HEK293T (cell line): ENCODE measurements at places on chromosomes 7 and 10.

DNA sequence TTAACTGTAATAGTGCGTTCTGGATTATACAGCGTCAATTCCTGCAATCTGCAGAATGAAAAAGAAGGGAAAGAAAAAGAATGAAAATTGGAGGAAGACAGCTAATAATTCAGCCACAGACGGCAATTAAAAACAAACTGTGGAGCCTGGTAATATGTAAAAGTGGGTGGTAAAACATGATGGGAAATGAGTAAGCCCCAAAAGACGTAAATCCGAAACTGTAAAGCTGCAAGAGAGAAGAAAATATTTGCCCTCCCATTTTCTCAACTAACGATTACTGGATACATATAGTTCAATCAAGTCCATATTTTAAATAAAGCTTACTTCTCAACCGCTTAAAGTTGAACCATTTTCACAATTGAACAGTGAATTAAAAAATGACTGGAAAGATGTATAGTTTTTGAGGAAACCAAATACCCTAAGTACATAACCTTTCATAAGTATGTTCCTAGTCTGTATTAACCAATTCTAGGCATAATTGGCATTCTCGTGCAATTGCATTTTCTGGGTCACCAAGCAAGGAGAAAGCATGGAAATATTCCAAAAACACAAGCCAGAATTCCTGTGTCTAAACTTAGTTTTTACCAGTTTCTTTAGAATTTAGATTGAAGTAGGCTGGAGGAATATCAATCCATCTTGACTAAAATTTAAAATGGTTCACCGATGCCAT is 44.8 kb downstream of the MALSU1 start:
- DNase-seq: no peak

GRCh38 chr10:14333606-14334005 is 2.9 kb upstream of the FRMD4A start:
- DNase-seq: no peak

- DNase-seq: no peak
Measured at GRCh38 chr7:12210179-12211053, 678 bp upstream of the TMEM106B start.

DNA sequence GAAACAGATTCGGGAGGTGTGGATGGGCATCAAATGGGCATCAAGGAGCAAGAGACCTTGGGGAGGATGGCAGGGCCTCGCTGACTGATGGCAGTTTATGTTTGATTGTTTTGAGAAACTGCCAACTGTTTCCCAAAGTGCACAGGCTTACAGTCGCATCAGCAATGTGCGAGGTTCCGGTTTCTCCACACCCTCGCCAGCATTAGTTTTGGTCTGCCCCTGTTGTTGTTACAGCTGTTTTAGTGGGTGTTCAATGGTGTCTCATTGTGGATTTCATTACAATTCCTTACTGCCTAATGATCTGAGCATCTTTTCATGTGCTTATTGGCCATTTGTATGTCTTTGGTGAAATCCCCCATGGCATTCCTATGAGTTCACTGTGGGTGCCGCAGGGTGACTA is 24.4 kb downstream of the AKR1E2 start:
- no peak for DNase-seq

GRCh38 chr10:3054183-3054850 is 13.0 kb upstream of the PFKP start:
- DNase-seq: no peak

- peak; percentile 22 for DNase-seq
Measured at GRCh38 chr10:88728107-88728763, 22.2 kb downstream of the LIPK start.

DNA sequence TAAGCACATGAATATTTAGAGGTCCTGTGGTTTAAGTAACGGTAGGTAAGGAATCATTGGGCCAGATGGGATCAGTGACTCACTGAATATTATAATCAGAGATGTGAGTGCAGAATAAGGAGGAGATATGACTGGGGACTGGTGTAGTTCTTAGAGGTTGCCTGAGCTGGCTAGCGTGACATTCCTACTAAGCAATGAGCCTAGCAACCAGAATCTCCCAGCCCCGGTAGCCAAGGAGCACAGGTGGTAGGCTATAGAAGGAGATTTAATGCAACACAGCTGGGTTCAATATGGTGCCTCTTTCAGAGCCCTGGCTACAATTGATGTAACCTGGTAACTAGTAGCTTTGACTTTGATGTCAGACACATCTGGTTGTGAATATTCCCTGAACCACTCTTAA is 641.6 kb downstream of the AUTS2 start:
- no peak for DNase-seq

DNA sequence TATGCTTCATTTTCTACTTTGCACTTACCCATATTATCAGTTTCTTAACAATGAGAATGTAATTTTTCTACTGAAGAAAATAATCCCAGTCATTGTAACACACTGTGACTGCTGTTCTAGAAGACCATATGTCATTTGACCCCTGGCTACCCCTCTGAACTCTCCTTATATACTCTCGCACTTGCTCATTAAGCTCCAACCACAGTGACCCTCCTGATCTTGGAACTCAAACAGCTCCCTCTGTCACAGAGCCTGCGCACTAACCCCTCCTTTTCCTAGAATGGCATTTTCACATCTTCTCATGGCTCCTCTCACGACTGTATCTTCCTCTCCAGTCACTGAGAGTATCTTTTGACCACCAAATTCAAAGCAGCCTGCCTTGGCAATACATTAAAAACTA is 169.7 kb downstream of the CACNA2D1 start:
- no peak for DNase-seq

DNA sequence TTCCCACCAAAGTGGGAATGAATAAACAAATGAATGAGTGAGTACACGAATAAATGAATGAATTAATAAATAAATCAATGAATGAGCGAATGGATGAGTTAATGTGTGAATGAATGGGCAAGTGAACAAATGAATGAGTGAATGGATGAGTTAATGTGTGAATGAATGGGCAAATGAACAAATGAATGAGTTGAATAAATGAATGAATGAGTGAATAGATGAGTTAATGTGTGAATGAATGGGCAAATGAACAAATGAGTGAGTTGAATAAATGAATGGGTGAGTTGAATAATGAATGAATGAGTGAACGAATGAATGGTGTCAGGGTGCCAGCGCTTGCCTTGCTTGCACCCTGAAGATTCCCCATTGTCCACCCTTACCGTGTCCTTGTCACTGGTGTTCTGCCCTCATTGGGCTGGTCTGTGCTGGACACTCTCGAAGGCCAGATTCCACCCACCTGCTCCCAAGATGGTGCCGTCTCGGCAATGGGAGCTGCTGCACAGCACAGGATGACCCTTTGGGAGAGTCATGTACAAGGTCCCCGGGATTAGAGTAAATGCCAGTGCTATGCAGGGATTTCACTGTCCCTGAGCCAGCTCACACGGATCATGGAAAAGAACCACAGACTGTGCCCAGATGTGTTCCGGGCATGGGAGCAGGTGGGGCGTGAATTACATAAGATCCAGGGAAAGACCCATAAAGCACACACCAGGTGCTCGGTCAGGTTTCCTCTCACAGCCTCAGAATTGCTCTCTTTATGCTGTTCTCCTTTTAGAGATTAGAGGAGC is 83.2 kb downstream of the CAMK1D start:
- no peak for DNase-seq

DNA sequence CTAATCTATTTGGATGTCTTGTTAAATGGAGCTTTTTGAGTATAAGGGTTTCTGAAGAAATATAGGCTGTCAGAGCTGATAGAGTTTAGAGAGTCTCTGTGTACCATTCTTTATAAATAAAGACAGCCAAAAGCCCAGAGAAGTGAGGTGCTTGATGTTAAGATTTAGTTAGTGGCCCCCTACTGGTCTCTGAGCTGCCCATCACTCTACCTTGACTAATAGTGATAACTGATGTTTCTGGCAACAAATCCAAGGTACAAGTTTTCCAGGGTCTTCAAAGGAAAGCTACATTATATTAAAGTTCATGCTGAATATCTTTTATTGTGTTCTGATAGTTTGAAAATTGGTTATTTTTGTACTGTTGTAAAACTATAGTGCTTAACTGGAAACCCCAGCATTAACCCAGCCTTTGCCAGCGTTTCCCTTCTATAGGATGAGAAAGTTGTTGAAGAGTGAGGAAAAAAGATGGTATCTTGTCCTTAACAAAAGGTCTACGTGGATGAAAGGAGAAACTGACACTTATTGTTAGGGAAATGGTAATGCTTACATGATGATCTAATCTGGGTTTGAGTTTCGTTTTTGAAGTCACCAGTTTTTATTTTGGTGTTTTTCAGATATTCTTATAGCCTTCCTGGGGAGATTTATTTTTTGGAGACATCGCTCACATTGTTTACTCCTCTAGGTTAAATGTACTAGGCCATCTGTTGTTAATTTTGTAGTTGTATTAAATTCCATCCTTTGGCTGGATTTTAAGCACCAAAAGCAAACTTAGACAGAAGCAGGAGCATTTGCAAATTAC is 79.0 kb downstream of the AUTS2 start:
- DNase-seq: no peak

- DNase-seq: no peak
Measured at GRCh38 chr10:124706462-124707143, 37.6 kb downstream of the FAM53B start.

DNA sequence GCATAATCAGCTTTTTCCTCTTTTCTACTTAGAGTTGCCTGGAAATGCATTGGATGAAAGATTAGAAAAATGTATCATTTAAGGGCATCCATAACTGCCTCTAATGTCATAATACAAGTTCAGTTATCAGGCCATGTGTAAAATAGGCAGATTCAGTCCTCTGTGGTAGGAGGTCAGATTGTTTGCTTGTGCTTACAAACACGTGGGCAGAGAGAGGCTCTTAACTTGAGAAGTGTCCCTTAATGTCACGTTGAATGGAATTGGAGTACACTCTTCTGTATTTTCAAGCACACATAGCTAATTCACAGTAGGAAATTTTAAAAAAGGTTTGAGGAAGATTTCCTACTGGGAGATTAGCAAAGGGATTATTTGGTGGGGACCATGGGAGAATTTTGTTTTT is 359.8 kb upstream of the MTPN start:
- no peak for DNase-seq

- no peak for DNase-seq
Measured at GRCh38 chr7:135147341-135147898, 452 bp upstream of the TMEM140 start.

GRCh38 chr10:123637326-123637880 is 28.8 kb upstream of the GPR26 start:
- no peak for DNase-seq

GRCh38 chr10:29993319-29993915 is 66.0 kb downstream of the JCAD start:
- no peak for DNase-seq

GRCh38 chr10:101879456-101880231 is 36.0 kb upstream of the KCNIP2 start:
- DNase-seq: no peak

GRCh38 chr10:15352836-15353235 is 18.3 kb downstream of the FAM171A1 start:
- DNase-seq: no peak

DNA sequence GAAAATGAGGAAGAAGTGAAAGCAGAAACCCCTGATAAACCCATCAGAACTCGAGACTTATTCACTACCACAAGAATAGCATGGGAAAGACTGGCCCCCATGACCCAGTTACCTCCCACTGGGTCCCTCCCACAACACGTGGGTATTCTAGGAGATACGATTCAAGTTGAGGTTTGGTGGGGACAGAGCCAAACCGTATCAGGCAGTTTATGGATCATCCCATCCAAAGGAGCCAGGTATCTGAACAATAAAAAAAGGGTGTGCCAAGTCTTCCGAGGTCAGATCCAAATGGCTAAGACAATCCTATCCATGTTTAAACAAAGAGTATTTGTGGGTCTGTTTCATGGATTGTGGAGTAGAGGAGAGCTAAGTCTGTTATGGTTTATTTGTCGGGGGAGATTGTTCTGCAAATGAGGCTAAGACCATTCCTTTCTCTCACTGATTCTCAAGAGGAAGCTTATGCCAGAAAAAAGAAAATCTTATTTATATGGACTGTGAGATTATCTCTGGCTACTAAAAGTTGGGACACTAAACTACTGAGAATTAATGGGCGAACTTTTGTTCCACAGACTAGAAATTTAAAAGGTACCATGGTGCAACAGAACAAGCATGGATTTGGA is 203.7 kb downstream of the IPMK start:
- no peak for DNase-seq

GRCh38 chr7:102097601-102098161 is 189.0 kb upstream of the SH2B2 start:
- no peak for DNase-seq

- DNase-seq: no peak
Measured at GRCh38 chr10:61064356-61064755, 120.4 kb upstream of the RHOBTB1 start.

DNA sequence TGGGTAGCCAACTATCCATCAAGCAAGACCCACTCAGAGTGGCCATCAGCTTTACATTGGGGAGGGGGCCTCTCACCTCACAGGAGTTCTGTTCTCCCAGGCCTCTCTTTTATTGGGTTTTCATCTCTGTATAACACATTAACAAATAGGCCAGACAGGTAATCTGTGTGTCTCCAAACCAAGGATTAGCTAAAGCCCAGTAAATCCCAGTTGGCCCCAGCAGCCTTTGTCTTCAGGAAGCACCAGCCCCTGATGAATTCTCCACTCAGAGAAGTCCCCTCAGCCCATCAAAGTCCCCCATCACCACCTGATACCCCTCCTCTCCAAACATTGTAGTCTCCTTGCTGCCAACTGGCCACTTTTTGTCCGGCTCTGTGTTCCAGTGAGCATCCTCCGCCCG is 16.9 kb upstream of the SLF2 start:
- no peak for DNase-seq

DNA sequence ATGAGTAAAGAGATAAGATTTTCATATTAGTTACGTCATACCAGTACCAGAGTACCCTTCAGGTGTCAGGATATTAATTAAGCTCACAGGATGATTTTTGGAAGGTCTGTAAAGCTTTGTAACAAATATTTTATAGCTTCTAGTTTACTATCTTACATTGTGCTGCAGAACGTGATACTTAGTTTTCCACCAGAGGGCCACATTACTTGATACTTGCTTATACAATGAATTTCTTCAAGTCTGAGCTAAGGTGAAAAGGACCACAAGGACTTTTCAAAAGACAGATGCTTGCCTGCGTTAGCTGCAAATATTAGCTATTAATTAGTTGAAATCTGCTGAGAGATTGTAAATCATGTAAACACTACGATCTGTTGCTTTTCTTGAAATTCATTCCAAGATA is 12.2 kb downstream of the FOXP2 start:
- DNase-seq: no peak

- DNase-seq: no peak
Measured at GRCh38 chr7:47232751-47233412, 349.0 kb downstream of the TNS3 start.

DNA sequence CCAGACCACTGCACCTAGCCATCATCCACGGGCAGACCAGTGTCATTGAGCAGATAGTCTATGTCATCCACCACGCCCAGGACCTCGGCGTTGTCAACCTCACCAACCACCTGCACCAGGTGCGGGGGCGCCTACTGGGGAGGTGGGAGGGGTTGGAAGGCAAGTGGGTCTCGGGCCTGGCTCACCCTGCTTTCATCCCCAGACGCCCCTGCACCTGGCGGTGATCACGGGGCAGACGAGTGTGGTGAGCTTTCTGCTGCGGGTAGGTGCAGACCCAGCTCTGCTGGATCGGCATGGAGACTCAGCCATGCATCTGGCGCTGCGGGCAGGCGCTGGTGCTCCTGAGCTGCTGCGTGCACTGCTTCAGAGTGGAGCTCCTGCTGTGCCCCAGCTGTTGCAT is 4.6 kb downstream of the NFKB2 start:
- no peak for DNase-seq
